Activated CD4-positive, alpha-beta T cell treated with anti-CD3 and anti-CD28 coated beads, Interleukin-2, amount 10 ng/mL, durations not matched to agents 24 days and 14 days (primary cell): ENCODE measurements at places on chromosomes 3 and 15. TPM values are rescaled to one million over a fixed set of nuclear protein-coding genes. Genes with fewer than 3 reads are reported as not detected.
A peak's percentile ranks its signal among the peaks of the same experiment; 100 is the strongest.

DNA sequence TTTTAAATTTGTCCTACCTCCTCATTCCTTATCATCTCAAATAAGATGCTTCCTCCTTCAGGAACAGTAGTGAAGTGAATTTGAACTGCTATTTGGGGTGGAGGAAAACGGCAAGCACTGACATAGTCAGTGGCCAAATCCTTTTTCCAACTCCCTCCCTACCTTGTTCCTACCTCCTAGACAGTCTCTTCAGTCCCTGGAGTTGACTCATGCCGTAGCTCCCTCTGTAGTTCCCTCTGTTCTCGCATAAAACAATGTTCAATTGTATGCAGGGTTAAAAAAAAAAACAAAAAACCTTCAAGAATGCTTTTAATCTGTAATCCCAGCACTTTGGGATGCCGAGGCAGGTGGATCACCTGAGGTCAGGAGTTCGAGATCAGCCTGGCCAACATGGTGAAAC lies 1.4 kb downstream of the UBR1 start:
- H3K4me1 ChIP-seq, result peaks cover 51% of the 10 kb centered on the region
- peak overlapping the region; percentile 71 for H3K4me3 ChIP-seq
- H3K36me3 ChIP-seq, result peaks cover 38% of the 10 kb centered on the region
- no peaks in the 10 kb centered on the region for H3K27me3 ChIP-seq

DNA sequence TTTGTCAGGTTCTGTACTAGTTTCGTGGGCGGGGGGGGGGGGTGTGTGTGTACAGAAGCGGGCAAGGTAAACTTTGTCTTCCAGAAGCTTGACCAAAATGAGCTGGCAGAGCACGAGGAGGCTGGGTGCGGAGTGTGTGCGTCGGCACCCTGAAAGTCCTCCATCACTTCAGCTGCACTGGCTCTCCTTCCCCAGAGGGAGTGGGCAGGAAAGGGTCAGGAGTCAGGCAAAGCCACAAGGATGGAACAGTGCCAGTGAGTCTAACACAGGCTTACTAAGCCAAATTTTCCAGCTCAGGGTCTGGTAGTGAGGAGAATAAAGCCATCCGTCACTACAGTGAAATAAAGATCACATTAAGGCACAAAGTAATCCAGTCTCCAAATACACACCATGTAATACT lies 11.9 kb upstream of the SH3GL3 start:
- peaks cover 4% of the 10 kb centered on the region for H3K4me1 ChIP-seq
- peaks cover 9% of the 10 kb centered on the region for H3K27me3 ChIP-seq
- no peak overlapping the region for H3K4me3 ChIP-seq
- no peak for DNase-seq
- H3K36me3 ChIP-seq, result no peaks in the 10 kb centered on the region

Gene AADACL2
- not detected in 2 replicates for total RNA-seq

GRCh38 chr3:96959901-96960641 lies 145.7 kb downstream of the EPHA6 start:
- no peaks in the 10 kb centered on the region for H3K36me3 ChIP-seq
- no peaks in the 10 kb centered on the region for H3K4me1 ChIP-seq
- H3K27me3 ChIP-seq, result no peaks in the 10 kb centered on the region
- no peak overlapping the region for H3K4me3 ChIP-seq

- DNase-seq, result no peak
- H3K27ac ChIP-seq, result no peak overlapping the region
- H3K36me3 ChIP-seq, result no peaks in the 10 kb centered on the region
- peaks cover 17% of the 10 kb centered on the region for H3K4me1 ChIP-seq
Measured at GRCh38 chr3:191340966-191341365, 10.6 kb upstream of the UTS2B start.

GRCh38 chr3:152717252-152717651 lies 117.7 kb upstream of the P2RY1 start:
- H3K27me3 ChIP-seq, result peaks cover 6% of the 10 kb centered on the region
- DNase-seq, result no peak
- H3K36me3 ChIP-seq, result no peaks in the 10 kb centered on the region
- H3K4me1 ChIP-seq, result no peaks in the 10 kb centered on the region
- no peak overlapping the region for H3K4me3 ChIP-seq
- H3K27ac ChIP-seq, result no peak overlapping the region

- H3K4me3 ChIP-seq, result no peak overlapping the region
- H3K27me3 ChIP-seq, result no peaks in the 10 kb centered on the region
- H3K27ac ChIP-seq, result no peak overlapping the region
- DNase-seq, result no peak
- H3K36me3 ChIP-seq, result no peaks in the 10 kb centered on the region
- no peaks in the 10 kb centered on the region for H3K4me1 ChIP-seq
Measured at GRCh38 chr15:47870956-47871625, 153.8 kb downstream of the SEMA6D start.

GRCh38 chr3:133694288-133695268 lies 32.8 kb upstream of the TOPBP1 start:
- no peaks in the 10 kb centered on the region for H3K4me1 ChIP-seq
- H3K4me3 ChIP-seq, result no peak overlapping the region

DNA sequence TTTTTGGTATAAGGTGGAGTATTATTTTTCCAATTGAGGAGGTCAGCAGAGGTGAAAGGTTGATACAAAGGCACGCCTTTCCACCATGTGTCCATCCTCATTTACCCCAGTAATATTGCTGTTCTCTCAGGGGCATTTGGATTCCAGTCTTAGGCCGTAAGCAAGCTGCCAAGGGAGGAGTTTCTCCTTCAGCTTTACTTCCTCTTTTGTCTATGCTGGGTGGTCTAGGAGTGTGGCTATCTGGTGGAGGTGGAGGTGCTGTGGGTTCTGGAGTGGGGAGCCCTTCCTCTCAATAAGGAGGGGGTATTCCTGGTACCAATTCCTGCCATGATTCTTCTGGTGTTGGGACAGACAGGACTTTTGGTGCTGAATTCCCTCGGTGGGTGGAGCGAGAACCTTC lies 340.6 kb downstream of the KCNH8 start:
- no peaks in the 10 kb centered on the region for H3K27me3 ChIP-seq
- H3K27ac ChIP-seq, result no peak overlapping the region
- H3K4me3 ChIP-seq, result no peak overlapping the region
- H3K36me3 ChIP-seq, result no peaks in the 10 kb centered on the region
- DNase-seq, result no peak

- no peaks in the 10 kb centered on the region for H3K4me1 ChIP-seq
- H3K36me3 ChIP-seq, result no peaks in the 10 kb centered on the region
- no peak overlapping the region for H3K27ac ChIP-seq
Measured at GRCh38 chr3:165683947-165684346, 153.3 kb downstream of the BCHE start.

DNA sequence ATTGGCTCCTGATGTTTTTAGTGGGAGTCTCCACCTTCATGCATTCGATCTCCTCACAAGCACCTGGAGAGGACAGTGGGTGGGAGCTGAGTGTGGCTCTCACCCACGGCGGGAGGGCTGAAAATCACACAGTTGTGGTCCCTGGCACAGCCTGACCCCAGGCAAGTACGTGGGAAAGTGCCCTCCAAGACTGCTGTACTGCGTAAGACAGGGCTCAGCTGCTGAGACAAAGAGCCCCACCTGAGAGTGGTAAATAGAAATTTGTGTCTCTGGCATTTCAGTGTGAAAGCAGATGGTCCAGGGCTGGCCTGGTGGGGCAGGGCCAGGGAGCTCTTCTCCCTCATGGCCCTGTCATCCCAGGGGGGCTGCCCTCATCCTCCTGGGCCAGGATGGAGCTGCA lies 77.4 kb upstream of the IQSEC1 start:
- H3K27ac ChIP-seq, result no peak overlapping the region
- H3K4me1 ChIP-seq, result peaks cover 7% of the 10 kb centered on the region
- H3K27me3 ChIP-seq, result peaks cover 2% of the 10 kb centered on the region
- no peak overlapping the region for H3K4me3 ChIP-seq

- H3K4me3 ChIP-seq, result no peak overlapping the region
- peaks cover 14% of the 10 kb centered on the region for H3K27me3 ChIP-seq
- no peaks in the 10 kb centered on the region for H3K4me1 ChIP-seq
- H3K27ac ChIP-seq, result no peak overlapping the region
Measured at GRCh38 chr3:138033202-138033691, 23.3 kb downstream of the CLDN18 start.

Gene BFSP2
- not detected in 2 replicates for total RNA-seq

- no peak for DNase-seq
- H3K36me3 ChIP-seq, result no peaks in the 10 kb centered on the region
- H3K4me1 ChIP-seq, result no peaks in the 10 kb centered on the region
- H3K27me3 ChIP-seq, result peaks cover 3% of the 10 kb centered on the region
- no peak overlapping the region for H3K27ac ChIP-seq
Measured at GRCh38 chr3:38611866-38612265, 37.6 kb downstream of the SCN5A start.

- peak overlapping the region; percentile 71 for H3K4me3 ChIP-seq
- H3K27ac ChIP-seq, result peak overlapping the region; percentile 27
- H3K27me3 ChIP-seq, result no peaks in the 10 kb centered on the region
- peak; percentile 73 for DNase-seq
Measured at GRCh38 chr3:99867594-99868310, 50.1 kb downstream of the CMSS1 start.

Gene THAP10
- total RNA-seq, result not detected in 2 replicates

Gene HCLS1
- 210 and 216 TPM in 2 replicates for total RNA-seq

GRCh38 chr15:74780523-74781430 lies 1.1 kb upstream of the CSK start:
- peak overlapping the region; percentile 96 for H3K27ac ChIP-seq
- peak overlapping the region; percentile 98 for H3K4me3 ChIP-seq
- peaks cover 35% of the 10 kb centered on the region for H3K36me3 ChIP-seq
- peaks cover 66% of the 10 kb centered on the region for H3K4me1 ChIP-seq
- peak; percentile 79 for DNase-seq

- peaks cover 5% of the 10 kb centered on the region for H3K4me1 ChIP-seq
- no peak for DNase-seq
- H3K4me3 ChIP-seq, result no peak overlapping the region
Measured at GRCh38 chr15:69798481-69799250, 299.1 kb downstream of the TLE3 start.

Gene CFAP91
- total RNA-seq, result 0.26 TPM in 1 of 2 replicates, not detected in the other

Gene CHP1
- total RNA-seq, result 47.4 and 47.8 TPM in 2 replicates

Gene PLA2G4E
- not detected in 2 replicates for total RNA-seq

DNA sequence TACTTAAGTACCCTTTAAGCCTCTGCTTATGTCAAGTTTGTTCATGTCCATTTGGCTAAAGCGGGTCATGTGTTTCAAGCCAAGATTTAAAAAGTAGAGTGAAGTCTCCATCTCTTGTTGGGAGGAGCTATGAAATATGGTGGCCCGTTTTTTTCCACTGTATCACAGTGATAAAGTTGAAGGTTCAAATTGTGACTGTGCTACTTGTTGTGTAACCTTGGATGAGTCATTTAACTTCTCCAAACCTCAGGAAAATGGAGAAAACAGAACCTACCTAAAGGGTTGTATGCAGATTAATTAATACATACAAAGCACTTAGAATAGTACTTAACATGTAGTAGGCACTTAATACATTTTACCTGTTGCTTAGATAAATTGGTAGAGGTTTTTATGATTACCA lies 43.4 kb downstream of the SNAPC5 start:
- DNase-seq, result no peak
- H3K36me3 ChIP-seq, result peaks cover 40% of the 10 kb centered on the region
- peaks cover 8% of the 10 kb centered on the region for H3K4me1 ChIP-seq
- H3K27me3 ChIP-seq, result no peaks in the 10 kb centered on the region

Gene HHATL
- not detected in 2 replicates for total RNA-seq

Gene TXNRD3
- 1.3 and 1.5 TPM in 2 replicates for total RNA-seq

DNA sequence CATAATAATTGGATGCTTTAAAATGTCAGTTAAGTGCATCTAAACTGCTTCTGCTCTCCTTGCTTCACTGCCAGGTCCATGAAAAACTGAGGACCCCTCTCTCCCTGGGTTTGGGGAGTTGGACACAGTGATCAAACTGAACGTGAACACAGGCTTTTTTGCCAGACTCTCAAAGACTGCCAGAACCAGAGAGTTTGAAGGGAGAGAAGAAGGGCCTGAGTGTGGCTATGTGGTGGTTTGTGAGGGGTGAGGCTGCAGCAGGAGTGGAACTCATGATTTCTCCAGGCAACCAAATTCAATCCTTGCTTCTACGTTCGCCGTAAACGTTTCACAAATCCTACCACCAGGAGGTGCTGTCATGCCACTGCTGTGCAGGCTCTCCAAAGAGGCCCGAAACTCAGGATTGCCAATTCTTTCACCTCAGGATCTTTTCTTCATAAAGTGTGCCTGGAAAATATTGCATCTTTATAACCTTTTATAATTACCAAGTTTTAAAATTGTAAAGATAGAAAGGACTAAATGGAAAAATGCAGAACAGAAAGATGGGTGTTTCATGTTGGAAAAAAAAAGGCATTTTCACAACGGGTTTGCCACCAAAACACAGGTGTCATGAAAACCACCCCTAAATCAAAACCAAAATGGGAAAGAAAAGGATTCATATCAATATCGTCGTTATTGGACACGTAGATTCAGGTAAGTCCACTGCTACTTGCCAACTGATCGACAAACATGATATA lies 19.7 kb downstream of the TM4SF4 start:
- H3K36me3 ChIP-seq, result no peaks in the 10 kb centered on the region
- peak; percentile 81 for DNase-seq
- H3K4me1 ChIP-seq, result no peaks in the 10 kb centered on the region
- peaks cover 21% of the 10 kb centered on the region for H3K27me3 ChIP-seq
- no peak overlapping the region for H3K4me3 ChIP-seq
- H3K27ac ChIP-seq, result no peak overlapping the region

GRCh38 chr15:81335631-81336030 lies 11.7 kb upstream of the STARD5 start:
- H3K27me3 ChIP-seq, result peaks cover 1% of the 10 kb centered on the region
- peaks cover 7% of the 10 kb centered on the region for H3K4me1 ChIP-seq
- no peak overlapping the region for H3K27ac ChIP-seq
- DNase-seq, result no peak
- no peaks in the 10 kb centered on the region for H3K36me3 ChIP-seq

GRCh38 chr3:153462545-153462944 lies 300.5 kb downstream of the RAP2B start:
- no peaks in the 10 kb centered on the region for H3K36me3 ChIP-seq
- peak overlapping the region; percentile 29 for H3K4me3 ChIP-seq
- peaks cover 2% of the 10 kb centered on the region for H3K27me3 ChIP-seq

Gene C3orf22
- not detected in 2 replicates for total RNA-seq

DNA sequence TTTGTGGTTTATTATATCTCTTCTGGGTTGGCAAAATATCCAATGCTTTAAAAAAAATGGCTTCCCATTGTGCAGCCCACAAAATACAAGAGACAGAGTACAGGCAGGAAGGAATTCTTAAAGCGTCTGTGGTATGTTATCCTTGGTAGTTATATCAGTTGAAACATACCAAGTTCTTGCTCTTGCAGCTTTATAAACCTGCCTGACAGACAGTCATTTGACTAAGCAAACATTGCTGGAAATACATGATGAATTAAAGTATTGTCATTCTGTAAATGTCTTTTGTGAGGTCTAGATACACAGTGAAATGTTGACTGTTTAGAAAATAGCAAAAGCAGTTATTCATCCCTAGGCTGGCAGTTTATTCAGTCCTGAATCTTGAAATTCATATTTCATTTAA lies 44.8 kb upstream of the MAP3K13 start:
- no peak overlapping the region for H3K27ac ChIP-seq
- H3K27me3 ChIP-seq, result peaks cover 10% of the 10 kb centered on the region
- H3K4me3 ChIP-seq, result no peak overlapping the region

GRCh38 chr15:92059036-92059970 lies 205.8 kb downstream of the SLCO3A1 start:
- no peak for DNase-seq
- H3K27ac ChIP-seq, result no peak overlapping the region
- H3K36me3 ChIP-seq, result no peaks in the 10 kb centered on the region

- peak; percentile 83 for DNase-seq
- peak overlapping the region; percentile 95 for H3K4me3 ChIP-seq
- H3K27me3 ChIP-seq, result no peaks in the 10 kb centered on the region
- peak overlapping the region; percentile 97 for H3K27ac ChIP-seq
- H3K36me3 ChIP-seq, result peaks cover 23% of the 10 kb centered on the region
Measured at GRCh38 chr3:101725194-101725889, 928 bp downstream of the CEP97 start.

- H3K36me3 ChIP-seq, result peaks cover 17% of the 10 kb centered on the region
- peak; percentile 61 for DNase-seq
- H3K4me3 ChIP-seq, result peak within 1 kb of the TSS; percentile 91
- no peaks in the 10 kb centered on the region for H3K27me3 ChIP-seq
Measured at GRCh38 chr3:37174532-37175126, at the start of gene LRRFIP2. LRRFIP2 (minus strand) TSS chr3:37174582; CDS start chr3:37148983, 25,599 bp downstream.
